ENCODE measurements at places on chromosomes 5 and 9. TPM values are rescaled to one million over a fixed set of nuclear protein-coding genes. Genes with fewer than 3 reads are reported as not detected.

DNA sequence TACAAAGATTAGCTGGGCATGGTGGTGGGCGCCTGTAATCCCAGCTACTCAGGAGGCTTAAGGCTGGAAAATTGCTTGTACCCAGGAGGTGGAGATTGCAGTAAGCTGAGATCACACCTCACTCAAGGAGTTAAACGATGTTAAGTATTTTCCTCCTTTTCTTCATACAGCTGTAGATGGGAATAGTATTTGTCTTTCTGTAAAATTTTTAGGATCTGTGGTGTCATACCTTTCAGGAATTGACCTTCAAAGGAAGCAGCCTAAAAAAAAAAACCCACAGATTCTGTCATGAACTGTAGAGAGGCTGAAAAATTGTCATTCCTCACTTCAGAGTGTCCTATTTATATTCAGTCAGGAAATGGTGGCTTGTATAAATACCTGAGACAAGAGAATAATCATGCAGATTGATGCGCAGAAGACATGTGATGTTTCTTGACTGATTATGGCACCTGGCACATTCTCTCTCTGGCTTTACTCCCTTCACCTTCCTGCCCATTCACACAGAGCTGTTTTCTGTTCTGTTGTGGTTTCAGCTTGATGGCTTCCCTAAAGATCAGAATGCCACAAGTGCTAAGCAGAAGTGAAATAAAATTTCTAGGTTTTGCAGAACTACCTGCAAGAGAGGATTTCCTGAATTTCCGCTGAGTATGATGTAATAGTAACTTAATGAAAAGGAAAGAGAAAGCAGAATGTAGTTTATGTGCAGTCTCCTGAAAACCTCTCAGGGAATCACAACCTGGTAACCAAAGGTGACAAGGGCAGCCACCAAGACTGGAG is 3.8 kb downstream of the IFNA1 start:
- peak; percentile 5 for DNase-seq

GRCh38 chr5:61783481-61783880 is 451.4 kb downstream of the ZSWIM6 start:
- DNase-seq, result no peak

DNA sequence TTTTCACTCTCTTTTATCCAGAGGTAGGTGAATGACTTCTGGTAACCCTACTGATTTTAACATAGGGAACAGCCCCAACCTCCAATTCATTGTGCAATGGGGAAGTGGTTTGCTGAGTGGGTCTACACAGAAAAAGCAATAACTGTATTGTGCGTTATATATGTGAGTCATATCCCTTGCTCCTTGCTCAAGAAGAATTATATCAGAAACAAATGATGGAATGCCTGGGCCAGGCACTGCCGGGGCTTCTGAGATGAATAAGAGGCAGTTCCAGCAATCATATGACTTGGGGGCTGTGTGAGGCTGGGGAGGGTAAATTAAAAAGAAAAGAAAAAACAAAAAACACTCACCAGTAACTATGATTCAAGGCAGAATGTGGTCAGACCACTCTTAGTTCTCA is 79.2 kb upstream of the ABCA1 start:
- DNase-seq, result peak; percentile 82

OTP gene
- polyA plus RNA-seq, result not detected

ZNF883 gene
- polyA plus RNA-seq, result 5.2 TPM

GABRA6 gene
- polyA plus RNA-seq, result not detected
